ENCODE measurements at places on chromosomes 11 and 22.

- DNase-seq: peak; percentile 28
Observed at GRCh38 chr11:116742104-116742503, 30.7 kb downstream of the BUD13 start.

DNA sequence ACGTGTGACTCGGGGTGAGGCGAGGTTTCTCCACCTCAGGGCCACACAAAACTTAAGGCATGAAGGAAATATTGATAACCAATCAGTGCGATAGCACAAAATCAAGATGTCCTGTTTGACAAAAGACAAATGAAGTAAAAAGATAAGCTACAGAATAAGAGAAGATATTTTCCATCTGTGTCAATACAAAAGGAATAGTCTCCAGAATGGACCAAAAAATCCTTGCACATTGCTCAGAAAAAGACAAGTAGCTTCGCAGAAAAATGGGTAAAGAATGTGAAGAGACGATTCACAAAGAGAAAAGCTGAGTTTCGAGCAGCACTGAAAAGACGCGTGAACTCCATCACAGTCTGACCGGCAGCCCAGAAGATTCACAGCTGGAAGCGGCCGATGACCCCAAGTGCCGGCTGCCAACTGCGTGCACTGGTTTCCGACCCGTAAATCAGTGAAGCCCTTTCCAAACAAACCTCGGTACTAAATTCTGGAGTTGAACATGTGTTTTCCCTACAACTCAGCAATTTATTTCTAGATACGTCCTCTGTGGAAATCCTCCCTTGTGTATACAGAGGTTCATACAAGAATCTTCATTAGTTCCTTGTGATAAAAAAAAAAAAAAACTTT, 308.4 kb downstream of the BRD1 start:
- no peak for DNase-seq

DNA sequence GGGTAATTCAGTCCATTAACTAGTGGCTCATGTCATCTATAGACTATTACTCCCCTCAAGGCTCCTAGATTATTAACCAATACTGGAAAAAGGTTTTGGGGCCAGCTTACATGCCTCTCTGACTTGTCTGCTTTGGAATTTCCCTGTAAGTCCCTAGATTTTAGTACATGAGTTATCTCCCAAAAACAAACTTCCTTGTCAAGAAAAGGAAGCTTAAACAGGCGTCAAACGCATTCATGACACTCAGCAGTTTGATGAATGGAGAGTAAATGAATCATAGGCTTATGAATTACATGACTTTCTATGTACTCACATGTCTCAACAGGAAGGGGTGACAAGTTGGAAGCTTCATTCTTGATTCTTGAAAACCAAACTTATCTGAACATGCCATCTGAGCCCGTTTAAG, 70.8 kb downstream of the BLID start:
- peak; percentile 82 for DNase-seq

DNA sequence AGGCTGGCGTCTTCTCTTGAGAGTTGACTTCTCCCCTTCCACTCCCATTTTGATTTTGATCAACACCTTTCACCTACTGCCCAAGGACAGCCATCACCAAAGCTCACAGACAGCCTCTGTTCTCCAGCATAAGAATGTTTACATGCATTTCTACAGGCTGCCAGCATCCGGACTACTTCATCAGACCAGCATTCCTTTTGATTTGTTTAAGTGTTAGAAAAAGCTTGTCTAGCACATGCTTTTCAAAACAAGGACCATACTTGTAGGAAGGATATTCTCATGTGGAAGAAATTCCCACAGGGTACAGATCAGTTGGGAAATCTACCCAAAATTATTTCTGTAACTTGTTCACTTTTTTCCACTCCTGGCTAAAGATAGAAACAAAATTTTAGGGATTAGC, 6.2 kb upstream of the KCNA4 start:
- no peak for DNase-seq

DNA sequence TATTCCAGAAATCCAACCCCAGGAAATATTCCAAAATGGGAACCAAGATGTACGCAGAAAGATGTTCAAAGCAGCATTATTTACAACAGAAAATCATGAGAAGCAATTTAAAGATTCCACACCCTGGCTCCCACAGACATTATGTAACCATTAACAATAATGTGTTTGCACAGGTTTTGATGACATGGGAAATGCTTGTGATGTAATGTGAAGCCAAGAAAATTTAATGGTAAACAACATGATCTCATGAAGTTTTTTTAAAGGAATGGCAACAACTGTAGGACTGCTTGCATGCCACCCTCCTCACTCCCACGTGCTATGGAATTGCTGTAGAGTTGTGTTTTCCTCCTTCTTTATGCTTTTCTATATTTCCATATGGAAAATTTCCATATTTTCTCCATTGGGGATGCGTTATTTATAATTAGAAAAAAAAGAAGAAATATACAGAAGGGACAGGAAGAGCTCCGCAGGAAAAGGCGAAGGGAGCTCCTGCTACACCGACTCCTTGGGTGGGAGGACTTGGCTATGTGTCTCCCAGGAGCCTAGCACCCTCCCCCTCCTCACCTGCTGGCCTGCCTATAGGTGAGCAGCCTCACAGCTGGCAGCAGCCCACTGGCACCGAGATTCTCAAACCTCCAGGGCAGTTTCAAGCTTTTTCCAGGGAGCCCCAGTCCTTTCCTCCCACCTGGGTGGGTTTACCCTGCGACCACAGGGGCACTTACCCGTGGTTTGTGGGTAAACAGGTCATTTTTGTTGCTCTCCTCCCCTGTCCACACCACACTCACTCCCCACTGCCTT, 20.9 kb downstream of the LRFN4 start:
- DNase-seq: no peak

DNA sequence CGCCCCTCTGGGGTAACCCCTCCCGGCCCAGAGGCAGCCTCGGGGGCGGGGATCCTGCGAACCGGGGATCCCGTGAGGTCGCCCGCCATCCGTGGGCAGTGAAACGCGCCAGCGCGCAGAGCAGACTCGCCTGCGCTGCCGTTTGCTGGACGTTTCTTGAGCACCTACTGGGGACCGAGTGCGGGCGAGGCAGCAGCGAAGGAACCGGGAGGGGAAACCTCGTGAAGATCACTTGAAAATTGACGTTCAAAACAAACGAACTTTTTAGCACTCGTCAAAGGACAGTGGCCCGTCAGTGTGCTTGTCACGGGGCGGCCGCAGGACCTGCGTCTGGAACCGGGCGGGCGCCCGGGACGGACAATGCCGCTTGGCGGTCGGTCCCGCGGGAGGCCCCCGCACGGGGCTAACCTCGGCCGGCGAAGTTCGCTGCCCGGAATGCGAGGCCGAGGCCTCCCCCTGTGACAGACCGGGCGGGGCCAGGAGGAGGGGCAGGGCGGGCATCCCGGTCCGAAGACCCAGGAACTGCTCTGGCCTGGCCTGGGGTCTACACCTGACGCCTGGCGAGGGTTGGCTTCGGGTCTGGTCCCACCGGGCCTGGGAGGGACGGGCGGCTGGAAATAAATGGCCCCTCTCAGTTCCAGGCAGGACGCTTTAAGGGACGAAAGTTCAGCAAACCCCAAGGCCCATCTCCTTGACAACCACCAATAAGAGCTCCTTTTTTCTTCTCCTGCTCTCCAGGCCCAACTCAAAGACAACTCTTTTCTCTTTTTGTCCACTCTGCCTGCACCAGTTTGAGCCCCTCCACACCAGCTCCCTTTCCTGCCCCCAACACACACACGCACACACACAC, 723 bp upstream of the SCUBE1 start:
- DNase-seq: no peak
